ENCODE measurements at places on chromosomes 2 and 18. TPM values are rescaled to one million over a fixed set of nuclear protein-coding genes. Genes with fewer than 3 reads are reported as not detected.
A peak's percentile ranks its signal among the peaks of the same experiment; 100 is the strongest.

DNA sequence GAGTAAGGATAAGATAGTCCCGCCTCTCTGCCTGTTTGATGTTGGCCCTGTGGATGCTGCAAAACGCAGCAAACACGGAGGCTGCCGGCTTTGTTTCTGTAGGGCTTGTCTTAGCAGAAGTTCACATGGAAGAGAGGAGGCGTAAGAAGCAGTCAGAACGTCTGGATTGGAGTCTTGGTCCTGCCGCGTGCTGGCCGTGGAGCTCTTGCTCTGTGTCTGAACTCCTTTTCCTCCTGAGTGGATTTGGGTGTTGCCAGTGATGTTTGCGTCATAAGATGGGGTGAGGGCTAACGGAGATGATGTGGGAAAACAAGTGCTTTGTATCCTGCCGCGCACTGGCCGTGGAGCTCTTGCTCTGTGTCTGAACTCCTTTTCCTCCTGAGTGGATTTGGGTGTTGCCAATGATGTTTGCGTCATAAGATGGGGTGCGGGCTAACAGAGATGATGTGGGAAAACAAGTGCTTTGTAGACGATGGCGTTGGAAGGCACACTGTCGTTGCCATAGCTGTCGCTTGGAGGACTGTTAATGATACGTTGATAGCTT lies 240.9 kb downstream of the AGAP1 start:
- no peak overlapping the region for H3K27ac ChIP-seq
- no peaks in the 10 kb centered on the region for H3K27me3 ChIP-seq

DNA sequence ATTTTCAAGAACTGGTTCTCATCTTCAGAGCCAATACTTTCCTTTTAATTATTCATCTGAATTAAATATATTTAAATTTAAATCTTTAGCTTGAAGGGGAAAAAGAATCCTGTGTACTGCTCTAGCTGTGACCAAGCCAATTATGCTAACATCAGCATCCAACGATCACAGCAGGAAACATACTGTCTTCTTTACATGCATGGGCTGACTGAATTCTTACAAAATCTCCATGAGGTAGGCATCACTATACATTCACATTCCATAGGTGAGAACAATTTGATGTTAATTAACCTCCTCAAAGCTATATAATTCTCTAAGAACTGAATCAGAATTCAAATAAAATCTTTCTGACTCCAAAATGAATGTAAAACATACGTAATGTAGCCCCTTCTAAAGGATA lies 118.8 kb upstream of the MAP2 start:
- H3K27me3 ChIP-seq = no peaks in the 10 kb centered on the region
- no peak overlapping the region for H3K27ac ChIP-seq
- H3K4me1 ChIP-seq = no peaks in the 10 kb centered on the region
- no peak for DNase-seq

DNA sequence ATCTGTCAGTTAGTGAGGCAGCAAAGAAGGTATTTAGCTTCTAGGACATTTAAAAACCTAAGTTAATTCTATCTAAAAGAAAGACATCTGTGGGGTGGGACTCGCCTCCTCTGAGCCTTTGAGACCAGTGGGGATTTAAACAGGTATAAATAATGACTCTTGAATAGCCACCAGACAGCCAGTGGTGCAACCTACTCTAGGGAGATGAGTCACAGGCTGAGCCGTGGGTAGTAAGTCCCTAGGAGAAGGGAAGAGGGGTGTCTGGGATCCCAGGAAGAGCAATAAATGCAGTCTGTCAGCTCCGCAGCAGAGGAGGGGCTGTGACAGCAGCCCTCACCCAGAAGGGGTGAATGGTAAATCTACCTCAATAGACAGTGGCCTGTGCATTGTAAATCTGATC lies 43.1 kb upstream of the GALNT3 start:
- H3K27ac ChIP-seq = no peak overlapping the region
- H3K4me1 ChIP-seq = no peaks in the 10 kb centered on the region
- DNase-seq = no peak
- H3K36me3 ChIP-seq = no peaks in the 10 kb centered on the region
- no peaks in the 10 kb centered on the region for H3K27me3 ChIP-seq

DNA sequence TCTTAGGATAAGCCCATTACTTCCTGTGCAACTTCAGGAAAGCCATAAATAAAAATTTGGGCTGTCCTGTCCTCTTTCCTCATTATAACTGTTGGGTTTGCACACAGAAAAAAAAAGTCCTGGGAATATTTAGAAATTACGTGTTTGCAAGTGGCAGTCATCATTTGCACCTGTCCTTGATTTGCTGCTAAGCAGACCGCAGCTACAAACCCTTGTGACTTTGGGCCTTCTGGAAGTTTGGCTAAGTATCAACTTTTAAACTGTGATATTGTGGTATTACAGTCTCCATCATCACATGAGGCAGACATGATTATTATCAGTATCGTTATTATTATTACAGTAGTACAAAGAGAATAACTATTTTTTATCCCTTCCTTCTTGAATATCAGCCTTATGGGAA lies 260.7 kb upstream of the SESTD1 start:
- no peak overlapping the region for H3K4me3 ChIP-seq
- DNase-seq = no peak
- H3K27me3 ChIP-seq = no peaks in the 10 kb centered on the region

DNA sequence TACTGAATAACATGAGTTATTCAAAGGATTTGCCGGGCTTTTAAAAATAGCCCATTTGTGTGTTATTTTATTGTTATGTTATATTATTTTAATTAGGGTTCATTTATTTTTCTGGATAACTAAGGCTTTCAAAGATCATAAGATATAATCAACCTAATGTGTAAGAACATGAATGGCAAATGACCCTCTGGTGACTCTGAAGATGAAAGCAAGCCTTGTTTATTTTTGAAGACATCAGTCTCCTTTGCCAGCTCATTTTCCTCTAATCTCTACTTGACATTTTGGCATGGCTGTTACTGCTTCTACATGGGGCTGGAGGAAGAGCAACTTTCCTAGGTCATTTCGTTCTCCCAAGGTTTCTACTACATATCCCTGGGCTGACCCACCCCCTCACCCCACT lies 10.6 kb downstream of the FAP start:
- H3K36me3 ChIP-seq = peaks cover 5% of the 10 kb centered on the region
- H3K27ac ChIP-seq = peak overlapping the region; percentile 3

DNA sequence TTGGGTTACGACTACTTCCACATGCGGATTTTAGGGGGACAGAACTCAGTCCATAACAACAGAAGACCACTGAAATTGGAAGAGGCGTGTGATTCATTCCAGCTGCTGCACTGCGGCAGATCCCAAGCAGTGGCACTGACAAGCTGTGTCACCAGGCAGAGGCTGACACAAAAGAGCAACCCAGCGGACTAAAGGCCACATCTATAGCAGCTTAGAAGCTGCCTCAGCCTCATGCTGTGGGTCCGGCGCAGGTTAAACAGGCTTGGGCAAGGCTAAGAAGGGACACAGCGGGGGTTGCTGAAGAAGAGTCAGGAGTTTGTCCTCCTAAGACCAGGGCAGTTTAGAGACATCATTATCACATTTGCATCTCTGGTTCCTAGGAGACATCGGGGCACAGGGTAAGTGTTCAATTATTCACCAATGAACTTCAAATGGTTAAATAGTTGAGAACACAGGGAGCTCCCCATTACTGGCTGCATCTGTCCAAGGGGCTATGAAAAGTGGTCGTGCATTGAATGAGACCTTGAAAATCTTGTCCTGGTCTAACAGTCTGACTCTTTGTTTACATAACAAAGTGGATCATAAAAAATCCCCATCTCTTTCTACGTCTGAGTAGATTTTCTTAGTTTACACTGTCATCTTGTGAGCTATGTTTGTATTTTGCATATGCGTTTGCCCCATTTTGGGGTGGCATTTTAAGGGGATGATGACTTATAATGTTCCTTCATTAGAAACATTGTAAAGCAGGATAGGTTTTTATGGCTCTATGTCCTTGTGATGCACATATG lies 162.3 kb upstream of the TRIB2 start:
- peaks cover 16% of the 10 kb centered on the region for H3K4me1 ChIP-seq
- no peaks in the 10 kb centered on the region for H3K36me3 ChIP-seq
- H3K27ac ChIP-seq = no peak overlapping the region
- H3K4me3 ChIP-seq = no peak overlapping the region

GRCh38 chr18:57798713-57799373 lies 4.3 kb downstream of the ATP8B1 start:
- no peak overlapping the region for H3K27ac ChIP-seq
- no peaks in the 10 kb centered on the region for H3K27me3 ChIP-seq
- peaks cover 6% of the 10 kb centered on the region for H3K36me3 ChIP-seq
- DNase-seq = no peak
- no peak overlapping the region for H3K4me3 ChIP-seq

GRCh38 chr2:111519071-111519470 lies 364.9 kb downstream of the ANAPC1 start:
- H3K27me3 ChIP-seq = no peaks in the 10 kb centered on the region
- H3K27ac ChIP-seq = no peak overlapping the region
- no peak overlapping the region for H3K4me3 ChIP-seq
- H3K4me1 ChIP-seq = peaks cover 15% of the 10 kb centered on the region
- DNase-seq = no peak
- H3K36me3 ChIP-seq = no peaks in the 10 kb centered on the region

DNA sequence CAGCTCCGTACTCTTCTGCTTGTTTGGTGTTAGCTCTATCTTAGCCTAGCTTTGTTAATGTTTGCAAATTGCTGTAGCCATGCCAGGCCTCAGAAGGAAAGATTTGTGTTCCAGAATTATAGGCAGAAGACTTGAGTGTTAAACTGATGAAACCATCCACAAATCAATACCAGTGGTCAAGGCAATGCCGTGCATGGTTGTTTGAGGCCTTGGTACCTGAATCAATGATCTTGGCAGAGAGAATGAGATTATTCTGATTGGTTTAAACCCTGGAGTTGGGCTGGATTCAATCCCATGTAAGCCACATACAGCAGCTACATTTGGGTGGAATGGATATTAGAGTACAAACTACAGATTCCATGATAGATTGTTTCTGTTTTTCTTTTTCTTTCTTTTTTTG lies 4.9 kb downstream of the HADHB start:
- no peak overlapping the region for H3K27ac ChIP-seq
- no peaks in the 10 kb centered on the region for H3K36me3 ChIP-seq
- no peak overlapping the region for H3K4me3 ChIP-seq
- peaks cover 7% of the 10 kb centered on the region for H3K4me1 ChIP-seq

DNA sequence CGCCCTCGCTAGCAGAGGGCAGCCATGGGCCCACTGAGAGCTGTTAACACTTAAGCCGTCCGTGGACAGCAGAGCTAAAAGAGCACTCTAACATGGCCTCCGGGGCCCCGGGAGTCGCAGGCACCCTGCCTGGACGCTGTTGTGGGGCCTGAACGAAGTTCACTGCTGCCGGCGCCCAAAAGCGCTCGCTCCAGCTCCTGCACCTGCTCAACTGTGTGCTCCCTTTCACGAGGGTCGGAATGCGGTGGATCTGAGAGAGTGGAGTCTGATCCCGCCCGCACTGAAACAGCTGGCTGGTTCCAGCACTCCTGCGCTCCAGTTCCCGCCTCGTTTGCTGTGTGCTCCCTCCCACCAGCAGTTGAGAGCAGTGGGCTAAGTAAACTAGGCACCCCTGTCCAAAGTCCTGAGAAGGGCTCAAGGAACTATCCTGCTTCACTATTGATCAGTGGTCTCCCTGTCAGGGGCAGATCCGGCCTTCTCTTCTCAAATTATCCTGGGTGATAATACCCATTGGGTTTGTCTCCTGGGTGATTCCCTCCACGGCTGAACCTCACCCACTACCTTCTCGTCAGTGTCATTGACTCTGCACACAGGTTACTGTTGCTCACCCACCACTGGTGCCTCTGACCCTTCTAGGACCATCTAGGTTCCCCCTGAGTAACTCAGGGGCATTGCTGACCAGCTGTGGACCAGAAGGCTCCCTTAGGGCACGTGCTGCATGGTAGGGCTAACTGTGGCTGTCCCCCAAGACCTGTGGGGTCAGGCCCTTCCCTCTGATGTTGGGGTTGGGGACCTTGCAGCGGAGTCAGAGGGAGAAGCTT lies 23.5 kb downstream of the B3GNT7 start:
- H3K27ac ChIP-seq = no peak overlapping the region
- DNase-seq = no peak
- H3K4me1 ChIP-seq = no peaks in the 10 kb centered on the region
- H3K4me3 ChIP-seq = no peak overlapping the region
- peaks cover 4% of the 10 kb centered on the region for H3K27me3 ChIP-seq

RNF125 gene
- 0.33 TPM for total RNA-seq

MAL gene
- not detected for total RNA-seq

NFATC1 gene
- total RNA-seq = 2.6 TPM

ATG4B gene
- 30.0 TPM for total RNA-seq

Data from fibroblast of lung (primary cell).